Head of caudate nucleus (tissue), 42 donors: ENCODE measurements at places on chromosomes 6 and 20.

DNA sequence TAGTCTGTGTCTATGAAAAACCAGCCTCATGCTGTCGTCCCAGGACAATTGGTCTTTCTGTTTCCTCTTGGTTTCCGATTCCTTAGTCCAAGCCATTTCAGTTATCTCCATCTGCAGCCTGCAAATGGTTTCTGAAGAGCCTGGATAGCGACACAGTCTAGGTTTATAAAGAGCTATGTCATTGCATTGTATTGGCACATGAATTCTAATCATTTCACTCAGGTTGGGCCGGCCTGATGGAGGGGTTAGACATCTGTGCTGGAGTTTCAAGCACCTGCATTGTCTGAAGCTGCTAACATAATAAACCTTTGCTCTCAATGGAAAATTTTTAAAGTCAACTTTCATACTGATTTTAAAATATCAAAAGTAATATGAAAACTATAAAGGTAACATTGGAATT, 232.6 kb upstream of the MAP3K7 start:
- no peak for DNase-seq

GRCh38 chr6:20599302-20600051, 65.2 kb downstream of the CDKAL1 start:
- no peak for DNase-seq

DNA sequence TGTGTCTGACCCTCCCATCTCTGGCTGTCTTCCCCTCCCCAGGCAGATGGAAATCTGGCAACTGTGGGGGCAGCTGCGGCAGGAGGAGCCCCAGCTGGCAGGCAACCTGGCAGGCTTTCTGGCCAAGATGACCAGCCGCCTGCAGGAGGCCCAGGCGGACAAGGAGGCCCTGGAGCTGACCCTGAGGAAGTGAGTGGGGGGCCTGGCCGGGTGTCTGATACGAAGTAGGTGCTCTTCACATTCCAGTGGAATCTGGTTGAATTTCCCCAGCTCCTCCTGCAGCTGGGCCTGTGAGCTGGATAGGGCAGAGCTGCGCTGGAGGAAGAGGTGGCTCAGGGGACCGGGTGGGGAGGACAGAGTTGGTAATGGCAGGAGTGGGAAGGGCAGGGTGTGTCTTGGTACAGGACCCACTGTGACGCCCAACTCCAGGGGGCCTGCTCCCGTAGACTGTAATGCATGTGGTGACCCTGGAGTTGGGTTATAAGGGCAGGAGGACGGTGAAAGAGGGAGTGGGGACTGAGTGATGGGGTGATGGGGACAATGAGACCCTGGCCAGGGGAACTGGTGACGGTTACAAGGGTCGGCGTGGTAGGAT, 19.7 kb downstream of the RAB44 start:
- no peak for DNase-seq

GRCh38 chr6:40232698-40233097, 298.4 kb upstream of the MOCS1 start:
- DNase-seq = no peak

DNA sequence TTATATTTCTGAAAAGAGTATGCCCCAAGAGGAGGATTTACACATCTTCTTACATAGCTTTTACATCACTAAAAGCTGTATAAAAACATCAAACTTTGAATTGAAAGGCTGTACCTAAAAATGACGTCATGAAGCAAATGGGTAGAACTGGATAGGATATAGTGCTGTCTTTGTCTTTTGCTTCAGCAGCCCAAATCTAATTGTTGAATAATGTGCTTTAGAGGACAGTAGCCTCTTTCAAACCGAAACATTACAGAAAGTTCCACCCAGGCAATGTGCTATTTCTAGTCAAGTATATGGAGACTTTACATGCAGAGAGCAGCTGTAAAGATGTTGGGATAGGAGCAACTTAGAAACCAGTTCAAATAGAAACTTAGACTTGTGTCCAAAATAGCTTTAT, 51.9 kb downstream of the ADGRG6 start:
- DNase-seq = no peak

- DNase-seq = no peak
These were observed 301.0 kb downstream of the CENPW start for GRCh38 chr6:126640921-126641320.

- DNase-seq = no peak
These were observed 90.3 kb downstream of the LY86 start for GRCh38 chr6:6678811-6679210.

DNA sequence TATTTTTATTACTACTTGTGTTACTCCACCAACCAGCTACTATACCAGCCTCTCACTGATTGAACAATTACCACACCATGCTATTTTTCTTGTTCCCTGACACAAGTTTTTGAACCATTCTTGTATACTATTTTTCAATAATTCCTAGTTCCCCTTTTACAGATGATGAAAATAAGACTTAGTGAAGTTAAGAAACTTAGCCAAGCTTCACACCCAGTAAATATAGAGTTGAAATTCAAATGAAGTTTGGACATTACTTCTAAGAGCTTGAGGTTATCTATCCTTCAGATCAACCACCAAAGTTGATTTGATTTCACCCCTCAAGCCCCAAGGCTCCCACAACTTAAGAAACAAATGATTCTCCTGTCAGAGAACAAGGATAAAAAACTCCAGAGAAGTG, 13.1 kb upstream of the BCAS1 start:
- DNase-seq = no peak

DNA sequence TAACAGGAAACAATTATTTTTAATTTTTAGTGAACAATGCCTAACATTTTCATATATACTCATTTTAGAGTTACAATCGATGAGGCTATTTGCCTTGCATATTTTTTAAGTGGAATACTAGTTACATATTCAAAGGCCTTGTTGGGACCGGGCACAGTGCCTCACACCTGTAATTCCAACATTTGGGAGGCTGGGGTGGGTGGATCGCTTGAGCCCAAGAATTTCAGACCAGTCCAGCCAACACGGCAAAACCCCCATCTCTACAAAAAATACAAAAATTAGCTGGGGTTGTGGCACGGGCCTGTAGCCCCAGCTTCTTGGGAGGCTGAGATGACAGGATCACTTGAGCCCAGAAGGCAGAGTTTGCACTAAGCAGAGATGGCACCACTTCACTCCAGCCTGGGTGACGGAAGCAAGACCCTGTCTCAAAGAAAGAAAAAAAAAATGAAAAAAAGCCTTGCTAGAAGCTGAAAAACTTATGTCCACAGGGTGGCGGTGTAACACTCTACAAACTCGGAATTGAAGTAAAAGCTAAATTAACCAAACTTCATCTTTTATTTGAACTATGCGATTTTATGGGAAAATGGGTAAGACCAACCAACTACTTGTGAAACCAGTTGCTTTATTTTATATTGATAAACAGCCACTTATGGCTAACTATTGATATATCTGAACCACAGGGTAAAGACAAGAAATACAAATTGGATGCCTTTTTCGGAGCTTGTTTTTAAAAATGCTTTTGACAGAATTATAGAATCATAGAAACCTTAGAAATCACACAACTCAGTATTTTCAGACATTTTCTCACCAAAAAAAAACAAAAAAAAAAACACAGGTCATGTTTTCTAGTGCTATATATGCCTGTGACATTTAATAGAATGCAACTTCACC, 24.1 kb upstream of the ROS1 start:
- peak; percentile 21 for DNase-seq

GRCh38 chr6:146856296-146856695, 257.5 kb downstream of the ADGB start:
- DNase-seq = no peak

GRCh38 chr6:42281570-42281969, 63.9 kb upstream of the MRPS10 start:
- DNase-seq = no peak

GRCh38 chr20:58107533-58107932, 120.9 kb downstream of the ANKRD60 start:
- DNase-seq = no peak

DNA sequence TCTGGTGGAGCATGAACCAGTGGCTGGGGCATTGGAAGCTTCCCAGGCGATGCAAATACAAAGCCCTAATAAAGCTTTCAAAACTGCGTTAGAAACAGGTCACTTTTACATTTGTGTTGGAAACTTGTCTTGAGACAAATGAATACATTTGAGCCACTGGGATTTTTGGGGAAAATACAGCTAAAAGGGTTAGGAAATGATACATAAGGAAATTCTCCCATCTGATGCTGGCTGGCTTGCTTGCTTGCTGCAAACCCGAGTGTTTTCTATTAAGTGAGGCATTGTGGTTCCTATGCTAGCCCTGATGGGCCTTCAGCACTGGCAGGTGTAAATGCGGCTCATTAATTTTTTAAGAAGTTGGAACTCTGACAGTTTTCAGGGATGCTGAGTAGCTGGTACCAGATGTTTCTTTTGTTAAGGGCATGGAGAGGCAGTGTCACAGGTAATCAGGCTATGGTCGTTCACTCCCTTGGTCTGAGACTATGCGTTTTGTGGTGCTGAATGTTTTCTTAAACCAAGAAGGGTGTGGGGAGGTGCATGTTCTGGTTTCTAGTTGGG, 35.2 kb downstream of the RREB1 start:
- no peak for DNase-seq

GRCh38 chr6:168638468-168639271, 197.7 kb downstream of the SMOC2 start:
- no peak for DNase-seq

GRCh38 chr6:132526461-132526860, 11.6 kb upstream of the TAAR9 start:
- DNase-seq = no peak

GRCh38 chr20:2838170-2838797, 2.2 kb downstream of the PCED1A start:
- DNase-seq = no peak

DNA sequence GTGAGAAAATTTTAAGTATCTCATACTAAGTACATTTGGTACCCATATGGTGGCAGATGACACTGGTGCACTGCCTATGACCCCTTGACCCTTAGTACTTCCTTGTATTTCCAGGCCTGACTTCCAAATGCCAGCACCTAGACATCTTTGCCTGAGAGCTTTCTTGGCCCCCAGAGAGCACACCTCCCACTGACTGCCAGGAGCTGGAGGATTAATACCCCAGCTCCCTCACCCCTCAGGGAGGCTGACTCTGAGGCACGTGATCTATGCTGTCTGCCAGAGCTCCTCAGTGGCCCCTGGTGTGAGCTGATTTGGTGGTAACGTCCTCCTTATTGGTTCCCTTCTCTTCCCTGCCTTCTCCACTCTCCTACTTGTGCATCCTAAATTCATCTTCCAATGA, 38.0 kb downstream of the BFSP1 start:
- DNase-seq = no peak

GRCh38 chr6:53244958-53245357, 96.3 kb upstream of the GCM1 start:
- no peak for DNase-seq

GRCh38 chr6:24719125-24719971, at the start of gene C6orf62:
Gene C6orf62 (minus strand): TSS chr6:24719154. CDS start chr6:24718668, 486 bp downstream.
- peak; percentile 15 for DNase-seq

GRCh38 chr20:23005776-23006175, 29.3 kb upstream of the SSTR4 start:
- no peak for DNase-seq

DNA sequence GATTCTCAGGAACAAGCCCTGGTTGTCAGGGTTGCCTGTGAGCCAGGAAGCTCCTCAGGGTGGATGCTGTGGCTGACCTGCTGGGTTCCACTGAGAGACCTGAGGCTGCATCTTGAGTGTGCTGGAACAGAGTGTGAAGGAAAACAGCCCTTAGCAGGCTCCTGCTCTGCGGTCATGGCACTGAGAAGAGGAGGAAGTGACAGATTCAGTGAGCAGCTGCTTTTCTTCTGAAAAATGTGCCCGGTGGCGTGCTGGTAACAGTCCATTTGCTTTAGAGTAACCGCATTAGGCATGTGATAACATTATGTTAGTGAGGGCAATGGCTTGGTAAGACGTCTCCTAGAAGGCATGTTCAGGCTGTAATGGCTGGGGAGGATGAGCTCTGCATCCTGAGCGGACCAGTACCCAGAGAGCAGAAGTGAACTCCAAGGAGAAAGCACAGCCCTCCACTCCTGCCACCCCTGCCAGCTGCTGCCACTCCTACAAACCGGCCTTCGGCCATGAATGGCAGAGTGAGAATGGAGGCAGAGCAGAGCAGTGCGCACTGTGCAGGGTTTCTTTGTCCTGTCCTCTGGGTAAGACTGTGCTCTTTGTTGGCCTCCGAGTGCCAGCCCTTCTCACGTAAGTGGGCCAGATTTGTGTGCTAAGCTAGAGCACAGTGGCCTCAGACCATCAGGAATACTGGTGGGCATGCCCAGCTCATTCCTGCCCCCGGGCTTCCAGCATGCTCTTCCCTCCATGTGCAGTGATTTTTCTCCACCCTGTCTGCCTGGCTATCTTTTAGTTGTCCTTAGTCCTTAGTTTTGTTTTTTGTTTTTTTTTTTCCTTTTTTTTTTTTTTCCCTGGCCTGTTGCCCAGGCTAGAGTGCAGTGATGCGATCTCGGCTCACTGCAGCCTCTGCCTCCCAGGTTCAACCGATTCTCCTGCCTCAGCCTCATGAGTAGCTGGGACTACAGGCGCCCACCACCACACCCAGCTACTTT, 98.1 kb upstream of the VSTM2L start:
- peak; percentile 59 for DNase-seq

- no peak for DNase-seq
These were observed 15.6 kb upstream of the CBFA2T2 start for GRCh38 chr20:33474097-33474873.

DNA sequence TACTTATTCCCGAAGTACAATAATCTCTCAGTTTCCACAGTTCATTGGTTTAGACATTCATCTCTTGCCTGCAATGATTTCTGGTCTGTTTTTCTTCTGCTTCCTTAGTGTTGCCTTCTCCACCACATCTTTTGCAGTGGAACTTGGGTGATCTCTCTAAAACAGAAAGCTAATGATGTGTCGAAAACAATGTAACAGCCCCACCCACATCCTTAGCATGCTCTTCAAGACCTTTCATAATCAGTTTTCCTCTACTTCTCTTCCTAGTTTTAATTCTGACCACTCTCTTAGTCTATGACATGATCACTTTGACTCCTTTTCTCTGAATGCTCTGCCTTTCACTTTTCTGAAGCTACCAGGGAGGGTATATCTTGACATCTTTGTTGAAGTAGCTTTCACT, 1007.9 kb upstream of the CITED2 start:
- DNase-seq = no peak

DNA sequence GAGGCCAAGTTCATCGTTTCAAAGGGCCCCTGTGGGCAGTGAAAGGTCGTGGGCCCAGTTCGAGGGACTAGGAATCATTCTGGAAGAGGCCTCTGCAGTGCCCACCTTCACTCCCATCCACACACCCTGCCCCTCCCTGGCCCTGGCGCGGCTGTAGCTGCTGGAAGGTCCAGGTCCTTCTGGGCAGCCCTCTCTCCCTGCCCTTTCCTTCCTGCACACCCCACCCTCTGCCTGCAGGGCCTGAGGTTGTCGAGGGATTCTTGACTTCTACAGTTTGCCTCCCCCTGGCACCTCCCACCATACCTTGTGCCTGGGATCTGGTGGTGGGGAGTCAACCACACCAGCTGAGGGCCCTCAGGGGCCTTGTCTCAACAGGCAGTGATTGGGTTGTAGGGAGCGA, 4.5 kb upstream of the MYT1 start:
- no peak for DNase-seq
